ENCODE measurements at places on chromosomes 2 and 18. TPM values are rescaled to one million over a fixed set of nuclear protein-coding genes. Genes with fewer than 3 reads are reported as not detected.

DNA sequence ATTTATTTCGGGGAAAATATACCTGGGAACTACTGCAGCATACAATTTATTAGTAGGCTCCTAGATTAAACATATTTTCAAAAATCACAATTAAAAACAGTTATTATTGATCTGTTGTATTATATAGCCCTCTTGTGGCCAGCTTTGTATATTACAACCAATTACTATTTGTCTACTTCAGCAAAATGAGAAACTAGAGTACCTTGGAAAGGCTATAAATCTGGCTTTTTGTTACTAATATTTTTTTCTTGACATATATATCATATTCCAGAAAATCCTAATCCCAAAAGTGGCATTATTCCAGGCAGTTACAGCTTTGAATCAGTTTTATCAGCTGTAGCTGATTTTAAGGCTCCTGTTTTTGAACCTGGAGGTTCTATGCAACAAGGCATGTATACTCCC, 101.2 kb downstream of the UBR3 start:
- DNase-seq: peak; percentile 17

GRCh38 chr2:158777077-158777476, 18.0 kb upstream of the DAPL1 start:
- DNase-seq: no peak

- no peak for DNase-seq
These were observed 7.6 kb downstream of the POU3F3 start for GRCh38 chr2:104861351-104862057.

DNA sequence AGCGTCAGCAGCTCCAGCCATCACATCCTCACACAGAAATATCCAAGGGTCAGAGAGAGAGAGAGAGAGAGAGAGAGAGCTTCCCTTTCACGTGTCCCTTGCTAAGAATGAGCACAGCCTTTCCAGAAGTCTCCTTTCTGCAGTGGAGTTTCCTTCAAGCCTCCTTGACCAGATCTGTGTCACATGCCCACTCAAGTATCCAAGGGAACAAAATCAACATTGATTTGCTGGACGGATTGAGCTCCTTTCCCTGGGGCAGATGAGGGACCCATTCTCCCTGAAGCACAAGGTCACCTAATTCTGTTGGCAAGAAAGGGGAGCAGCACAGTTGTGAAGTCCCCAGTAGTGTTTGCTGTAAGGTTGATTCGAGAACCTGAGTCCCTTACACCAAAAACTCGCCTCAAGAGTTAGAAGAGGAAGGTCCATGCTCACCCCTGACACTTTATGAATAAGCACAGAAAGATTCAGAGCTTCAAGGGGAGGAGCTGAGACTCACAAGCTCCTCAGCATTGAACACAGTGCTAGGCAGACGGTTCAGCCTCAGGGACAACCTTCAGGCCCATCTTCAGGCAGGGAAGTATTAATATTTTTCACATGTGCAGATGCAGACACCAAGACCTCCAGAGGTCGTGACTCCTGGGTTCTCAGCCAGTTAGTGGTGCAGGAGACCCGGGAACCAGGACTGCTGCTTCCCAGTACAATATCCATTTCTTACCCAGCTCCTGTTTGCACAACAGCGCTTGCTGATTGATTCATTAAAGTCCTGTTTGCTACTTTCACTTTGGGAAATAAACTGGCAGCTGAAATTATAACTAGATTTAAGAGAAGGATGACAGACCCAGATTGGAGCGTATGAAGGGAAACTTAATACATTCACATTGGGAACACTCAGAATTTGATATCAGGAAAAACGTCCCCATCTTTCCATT, 38.2 kb upstream of the MARCO start:
- DNase-seq: no peak

PLEK gene
- total RNA-seq: 0.11 TPM

CYBRD1 gene
- 61.7 TPM for total RNA-seq

EML6 gene
- total RNA-seq: 2.0 TPM
